ENCODE measurements at places on chromosomes 7 and 10.

- DNase-seq = no peak
Measured at GRCh38 chr7:95642173-95642572, 45.9 kb upstream of the PDK4 start.

DNA sequence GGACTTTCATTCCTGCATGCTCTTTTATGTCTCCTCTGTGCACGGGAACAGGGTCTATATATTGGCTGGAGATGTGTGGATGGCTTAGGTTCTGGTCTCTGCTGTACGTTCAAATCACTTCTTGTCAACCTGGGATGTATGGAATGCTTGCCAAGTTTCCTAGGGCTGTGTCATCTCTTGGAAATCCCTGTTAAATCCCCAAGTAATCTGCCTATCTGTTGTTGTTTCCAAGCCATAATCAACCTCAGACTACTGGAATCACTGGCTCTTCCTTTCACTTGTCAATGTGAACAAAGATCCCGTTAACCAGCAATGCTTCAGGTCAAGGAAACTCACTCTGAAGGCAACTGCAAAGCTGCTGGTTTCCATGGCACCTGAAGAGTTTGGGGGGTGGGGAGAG, 93.3 kb upstream of the FAM171A1 start:
- no peak for DNase-seq

DNA sequence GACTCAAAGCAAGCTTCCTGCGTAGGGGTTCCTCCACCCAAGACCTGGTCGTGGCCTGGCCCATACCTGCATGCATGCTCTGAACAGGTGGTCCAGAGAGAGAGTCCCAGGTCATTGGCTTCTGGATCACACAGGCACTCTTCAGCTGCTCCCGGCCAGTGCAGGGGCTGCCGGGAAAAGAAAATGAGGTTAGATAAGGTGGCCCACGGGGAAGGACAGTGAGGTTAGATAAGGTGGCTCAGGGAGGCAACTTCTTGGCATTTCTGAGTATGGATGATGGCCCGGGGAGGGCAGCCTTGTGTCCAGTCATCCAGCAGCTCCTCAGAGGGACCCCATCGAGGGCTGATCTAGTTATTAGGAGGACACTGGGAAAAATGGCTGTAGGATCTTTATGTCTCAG, 87.4 kb downstream of the FRMPD2 start:
- DNase-seq = no peak

DNA sequence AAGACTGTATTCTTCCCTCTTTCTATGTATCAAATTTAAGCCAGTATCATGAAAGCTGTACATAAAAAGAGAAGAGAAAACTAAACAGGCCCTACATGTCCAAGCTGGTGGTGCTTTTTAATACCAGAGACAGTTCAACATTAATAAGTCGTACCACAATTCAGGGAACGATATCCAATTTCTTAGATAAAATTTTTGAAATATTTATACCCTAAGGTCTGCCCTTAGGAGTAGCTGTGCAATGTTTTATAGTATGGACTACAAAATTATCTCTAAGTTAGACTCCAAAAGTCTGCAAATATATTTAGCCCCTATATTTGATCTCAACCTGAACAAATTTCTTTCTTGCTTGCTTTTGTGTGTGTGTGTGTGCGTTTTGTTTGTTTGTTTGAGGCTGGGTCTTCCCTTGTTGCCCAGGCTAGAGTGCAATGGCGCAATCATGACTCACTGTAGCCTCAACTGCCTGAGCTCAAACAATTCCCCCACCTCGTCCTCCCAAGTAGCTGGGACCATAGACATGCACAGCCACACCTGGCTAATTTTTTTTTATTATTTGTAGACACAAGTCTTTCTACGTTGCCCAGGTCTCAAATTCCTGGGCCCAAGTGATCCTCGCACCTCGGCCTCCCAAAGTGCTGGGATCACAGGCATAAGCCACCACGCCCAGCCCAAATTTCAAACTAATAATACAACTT, 13.2 kb downstream of the ARHGAP19 start:
- DNase-seq = no peak

DNA sequence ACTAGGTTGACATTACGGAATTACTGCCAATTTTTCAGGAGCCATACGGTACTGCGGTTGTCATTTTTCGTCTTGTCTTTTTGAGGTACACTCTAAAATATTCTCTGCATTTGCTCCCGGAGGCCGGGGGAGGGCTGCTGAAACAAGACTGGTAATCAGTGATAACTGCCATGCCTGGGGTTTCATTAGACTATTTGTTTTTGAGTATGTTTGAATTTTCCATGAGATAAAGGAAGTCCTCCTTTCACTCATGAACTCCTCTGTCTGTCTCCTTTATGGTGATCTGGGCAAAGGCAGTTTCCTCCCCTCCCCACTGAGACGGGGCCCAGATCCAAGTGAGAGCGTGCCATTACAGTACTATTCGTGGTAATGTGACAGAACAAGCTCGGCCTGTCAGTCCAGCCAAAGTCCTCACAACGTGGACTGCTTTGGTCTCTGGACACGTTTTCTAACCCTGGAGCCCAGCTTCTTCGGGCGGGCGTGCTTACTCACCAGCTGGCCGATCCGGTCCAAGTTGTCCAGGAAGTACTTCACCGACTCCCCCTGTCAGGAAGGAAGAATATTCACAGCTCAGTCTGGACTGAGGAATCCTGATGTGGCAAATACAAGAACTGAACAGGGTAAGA, 45.1 kb downstream of the AMZ1 start:
- DNase-seq = no peak

- no peak for DNase-seq
Measured at GRCh38 chr10:49220031-49220430, 31.8 kb upstream of the TMEM273 start.

DNA sequence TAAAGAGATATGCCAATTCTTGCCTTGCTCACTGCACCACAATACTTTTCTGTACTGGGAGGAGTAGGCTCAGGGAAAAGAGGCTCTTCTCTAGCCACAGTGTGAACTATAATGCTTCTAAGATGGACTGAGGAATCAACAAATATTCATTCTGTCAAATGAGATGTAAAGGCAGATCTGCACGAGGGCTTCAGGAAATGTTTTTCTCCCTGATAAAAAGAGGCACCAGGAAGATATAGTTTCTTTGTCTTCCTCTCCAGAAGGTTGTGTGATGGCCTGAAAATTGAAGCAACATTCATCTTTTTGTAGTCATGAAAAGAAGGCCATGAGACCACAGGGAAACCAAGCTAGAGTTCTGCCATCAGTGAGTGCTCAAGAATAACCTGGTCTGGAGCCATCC, 79.1 kb upstream of the NME8 start:
- no peak for DNase-seq

DNA sequence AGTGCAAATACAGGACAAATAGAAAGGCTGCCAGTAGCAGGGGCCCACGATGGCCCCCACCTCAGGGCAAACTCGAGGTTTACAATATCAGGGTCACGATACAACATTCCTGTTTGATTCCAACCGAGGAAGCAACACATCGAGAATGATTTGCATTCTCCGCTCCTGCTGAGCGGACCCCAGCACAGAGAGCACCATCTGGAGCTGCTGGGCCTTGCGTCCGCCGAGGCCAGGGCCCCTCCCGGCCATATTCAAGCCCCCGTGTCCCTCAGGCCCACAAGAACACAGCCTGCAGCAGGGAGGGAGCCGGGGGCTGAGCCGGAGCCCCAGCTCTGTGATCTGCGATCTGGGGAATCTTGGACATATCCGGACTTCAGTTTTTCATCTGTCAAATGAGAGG, 84.3 kb downstream of the PRKAG2 start:
- DNase-seq = no peak

GRCh38 chr7:21983056-21983455, 37.4 kb upstream of the CDCA7L start:
- DNase-seq = no peak

DNA sequence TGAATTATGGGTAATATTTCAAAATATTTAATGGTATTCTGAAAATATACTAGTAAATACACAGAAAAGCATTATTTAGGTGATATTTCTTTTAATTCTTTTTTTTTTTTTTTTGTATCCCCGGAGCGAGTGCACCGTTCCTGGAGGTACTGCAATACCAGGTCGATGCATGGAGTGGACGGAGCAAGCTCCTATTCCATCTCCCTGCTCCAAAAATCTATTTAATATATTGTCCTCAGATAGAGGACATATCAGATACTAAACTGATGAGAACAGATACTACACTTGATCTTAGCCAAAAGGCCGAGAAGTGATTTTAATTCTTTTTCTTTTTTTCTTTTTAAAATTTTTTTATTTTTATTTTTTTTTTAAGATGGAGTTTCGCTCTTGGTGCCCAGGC, 10.8 kb downstream of the BTRC start:
- no peak for DNase-seq

GRCh38 chr10:4784667-4785333, 41.2 kb upstream of the AKR1E2 start:
- no peak for DNase-seq

GRCh38 chr7:47100817-47101435, 481.0 kb downstream of the TNS3 start:
- DNase-seq = peak; percentile 43

DNA sequence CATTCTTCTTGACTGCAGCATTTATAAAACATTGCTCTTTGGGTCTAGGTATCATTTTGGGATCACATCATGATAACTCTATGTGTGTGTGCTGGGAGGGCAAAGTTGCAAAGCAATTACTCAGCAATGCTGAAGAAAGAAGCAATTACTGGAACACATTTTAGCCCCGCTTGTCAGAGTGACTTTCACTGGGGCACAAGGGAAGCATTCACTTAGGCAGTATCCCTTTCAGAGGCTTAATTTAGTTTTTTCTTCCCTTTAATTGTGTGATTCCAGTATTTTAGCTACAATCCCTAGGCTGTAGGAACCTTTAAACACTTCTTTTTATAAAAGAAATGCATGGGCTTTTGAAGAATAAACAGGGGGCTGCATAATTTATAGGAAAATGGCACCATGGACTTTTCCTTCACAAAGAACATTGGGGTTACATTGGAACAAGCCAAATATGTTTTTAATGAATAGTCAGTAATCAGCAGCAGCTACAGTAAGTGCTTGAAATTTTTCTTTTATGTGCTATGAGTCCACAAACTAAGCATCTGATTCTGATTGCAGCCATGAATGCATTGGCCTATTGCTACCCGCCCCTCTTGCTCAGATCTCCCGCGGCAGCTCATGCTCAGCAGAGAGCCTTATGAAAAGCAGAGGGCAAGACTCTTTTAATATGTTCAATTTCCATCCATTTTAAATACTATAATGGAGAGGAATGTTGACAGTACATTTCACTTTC, 51.2 kb upstream of the NXPH1 start:
- no peak for DNase-seq

GRCh38 chr7:92588561-92588960, 1.6 kb downstream of the FAM133B start:
- DNase-seq = no peak

- no peak for DNase-seq
Measured at GRCh38 chr7:102472126-102473041, 6.3 kb downstream of the POLR2J start.

- DNase-seq = peak; percentile 28
Measured at GRCh38 chr7:27661811-27662489, 733 bp downstream of the HIBADH start.

DNA sequence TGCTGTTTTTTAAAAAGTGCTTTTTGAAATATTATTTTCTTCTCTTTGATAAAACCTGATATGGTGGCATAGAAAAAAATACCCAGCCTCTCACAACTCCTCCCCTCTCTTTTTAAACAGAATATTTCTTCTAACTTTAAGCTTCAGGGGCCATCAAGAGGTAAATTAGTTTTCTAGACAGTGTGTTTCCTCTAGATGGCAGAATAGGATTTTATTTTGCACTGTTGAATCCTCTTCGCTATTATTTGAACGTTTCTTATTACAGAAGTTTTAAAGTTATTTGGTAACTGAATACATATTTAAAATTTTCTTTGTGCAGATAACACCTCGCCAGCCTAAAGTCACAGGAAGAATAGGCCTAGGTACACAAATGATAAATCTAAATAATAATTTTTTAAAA, 30.3 kb downstream of the ARL5B start:
- DNase-seq = no peak

- DNase-seq = no peak
Measured at GRCh38 chr10:22460101-22460500, 114.8 kb downstream of the SPAG6 start.

GRCh38 chr7:142914121-142914520, 19.4 kb downstream of the TRPV5 start:
- DNase-seq = no peak

- no peak for DNase-seq
Measured at GRCh38 chr10:62153191-62153590, 115.5 kb downstream of the RTKN2 start.

DNA sequence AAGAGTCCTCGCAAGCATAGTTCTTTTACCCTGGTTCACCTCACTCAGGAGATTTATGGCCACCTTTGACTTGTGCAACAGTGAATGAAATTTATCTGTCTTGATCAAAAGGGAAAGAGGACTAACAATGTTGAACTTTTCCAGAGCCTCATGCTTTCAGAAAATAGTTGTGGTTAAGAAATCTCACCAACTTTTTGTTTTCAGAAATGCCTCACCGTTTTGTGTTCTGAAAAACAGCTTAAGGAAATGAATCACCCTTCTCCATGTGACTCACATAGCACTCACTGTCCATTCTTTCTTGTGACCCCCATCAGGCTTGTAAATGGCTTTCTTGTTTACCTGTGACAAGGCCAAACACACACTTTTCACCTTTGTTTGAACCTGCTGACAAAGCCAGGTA, 148.6 kb upstream of the FAM3C start:
- DNase-seq = no peak

GRCh38 chr7:82166260-82167015, 277.1 kb downstream of the CACNA2D1 start:
- DNase-seq = no peak

DNA sequence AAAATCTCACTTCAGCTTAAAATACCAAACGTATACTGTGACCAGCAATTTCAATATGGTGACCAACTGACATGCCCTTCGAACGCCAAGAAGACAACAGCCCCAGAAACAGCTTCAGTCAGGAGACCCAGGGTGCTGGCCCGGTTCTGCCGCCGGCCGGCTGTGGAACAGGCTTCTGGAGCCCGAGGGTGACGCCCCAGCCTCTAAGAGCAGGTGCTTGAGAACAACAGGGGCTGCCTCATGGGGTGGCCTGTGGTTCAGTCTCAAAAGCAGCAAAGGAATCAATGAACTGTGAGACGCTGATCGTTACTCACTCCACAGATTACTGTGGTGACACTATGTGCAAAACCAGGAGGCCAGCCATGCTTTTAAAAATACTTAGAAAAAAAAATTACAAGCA, 17.3 kb downstream of the GPER1 start:
- no peak for DNase-seq

- no peak for DNase-seq
Measured at GRCh38 chr7:103752995-103753394, 236.5 kb downstream of the RELN start.

- peak; percentile 8 for DNase-seq
Measured at GRCh38 chr10:67520924-67521520, 175.0 kb downstream of the CTNNA3 start.
